Stimulated activated effector memory CD8-positive, alpha-beta T cell treated with anti-CD3 and anti-CD28 coated beads, Interleukin-12 subunit alpha, Interleukin-12 subunit beta, amount 100 ng/mL, for 72 hours (primary cell): ENCODE measurements at places on chromosomes 1 and 21.
A peak's percentile ranks its signal among the peaks of the same experiment; 100 is the strongest.

GRCh38 chr1:100921110-100921706, 25.3 kb downstream of the SLC30A7 start:
- DNase-seq: no peak

- peak; percentile 38 for DNase-seq
These were observed 125.9 kb downstream of the MRPS6 start for GRCh38 chr21:34199121-34199910.

- DNase-seq: no peak
These were observed 24.8 kb upstream of the ELOA start for GRCh38 chr1:23718482-23718881.

- no peak for DNase-seq
These were observed 139.7 kb downstream of the SLC44A5 start for GRCh38 chr1:75471252-75471651.

GRCh38 chr1:167333124-167333523, 112.4 kb downstream of the POU2F1 start:
- DNase-seq: no peak

DNA sequence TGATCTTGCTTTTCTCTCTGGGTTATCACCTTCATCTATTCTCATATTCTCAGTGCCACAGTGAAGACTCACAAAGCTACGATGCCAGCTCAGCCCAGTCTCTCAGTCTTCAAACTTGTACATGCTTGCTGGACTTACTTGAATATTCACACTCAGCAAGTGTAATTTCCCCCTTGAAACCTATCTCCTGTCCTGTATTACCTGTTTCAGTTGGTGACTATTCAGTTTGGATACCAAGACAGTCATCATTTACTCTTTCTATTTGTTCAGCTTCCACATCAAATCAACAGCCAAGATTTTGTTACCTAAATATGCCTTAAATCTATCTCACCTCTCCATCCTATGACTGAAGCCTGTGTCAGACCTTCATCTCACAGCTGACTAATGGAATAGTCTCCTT, 209.7 kb downstream of the LRRC7 start:
- DNase-seq: no peak

DNA sequence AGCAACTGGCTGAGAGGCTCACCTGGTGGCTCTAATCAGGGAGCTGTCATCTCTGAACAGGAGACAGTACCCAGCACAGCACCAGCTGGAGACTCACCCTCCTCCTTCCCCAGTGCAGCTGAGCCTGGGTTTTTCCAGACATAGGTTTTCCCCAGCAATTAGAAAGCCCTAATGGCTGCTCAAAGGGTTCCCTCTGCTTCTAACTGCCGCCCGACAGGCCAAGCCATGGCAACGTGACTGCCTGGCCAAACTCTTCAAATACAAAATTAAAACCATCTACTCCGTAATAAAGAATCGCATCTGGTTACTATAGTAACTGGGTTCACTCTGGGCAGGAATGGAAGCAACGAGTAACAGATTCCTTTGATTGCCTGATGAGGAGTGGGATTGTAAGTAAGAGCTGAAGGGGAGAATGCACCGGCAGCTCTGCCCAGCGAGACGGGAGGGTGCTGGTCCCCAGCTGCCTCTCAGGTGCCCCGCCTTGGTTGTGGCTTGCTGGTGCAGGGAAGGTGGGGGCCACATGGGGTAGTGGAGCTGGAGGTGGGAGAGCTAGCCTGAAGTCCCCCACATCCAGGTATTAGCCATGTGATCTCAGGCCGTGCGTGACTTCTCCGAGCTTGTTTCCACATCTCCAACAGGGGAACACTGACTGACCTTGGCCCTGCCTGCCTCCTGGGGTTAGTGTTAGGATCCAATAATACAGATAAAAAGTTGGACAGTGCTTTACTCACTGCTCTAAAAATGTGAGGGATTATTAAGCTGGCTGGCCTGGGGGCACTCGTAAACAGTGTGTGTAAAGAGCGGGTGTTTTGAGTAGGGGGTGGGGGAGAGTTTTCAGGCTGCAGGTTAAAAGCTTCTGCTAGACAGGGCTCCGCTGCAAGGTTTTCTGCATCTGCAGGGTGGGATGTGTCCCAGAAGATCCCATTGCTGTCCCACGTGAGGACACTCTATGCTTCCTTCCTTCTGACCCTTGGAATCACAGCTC, 94.2 kb downstream of the KCNN3 start:
- no peak for DNase-seq
